ENCODE measurements at places on chromosomes 1 and 21.

DNA sequence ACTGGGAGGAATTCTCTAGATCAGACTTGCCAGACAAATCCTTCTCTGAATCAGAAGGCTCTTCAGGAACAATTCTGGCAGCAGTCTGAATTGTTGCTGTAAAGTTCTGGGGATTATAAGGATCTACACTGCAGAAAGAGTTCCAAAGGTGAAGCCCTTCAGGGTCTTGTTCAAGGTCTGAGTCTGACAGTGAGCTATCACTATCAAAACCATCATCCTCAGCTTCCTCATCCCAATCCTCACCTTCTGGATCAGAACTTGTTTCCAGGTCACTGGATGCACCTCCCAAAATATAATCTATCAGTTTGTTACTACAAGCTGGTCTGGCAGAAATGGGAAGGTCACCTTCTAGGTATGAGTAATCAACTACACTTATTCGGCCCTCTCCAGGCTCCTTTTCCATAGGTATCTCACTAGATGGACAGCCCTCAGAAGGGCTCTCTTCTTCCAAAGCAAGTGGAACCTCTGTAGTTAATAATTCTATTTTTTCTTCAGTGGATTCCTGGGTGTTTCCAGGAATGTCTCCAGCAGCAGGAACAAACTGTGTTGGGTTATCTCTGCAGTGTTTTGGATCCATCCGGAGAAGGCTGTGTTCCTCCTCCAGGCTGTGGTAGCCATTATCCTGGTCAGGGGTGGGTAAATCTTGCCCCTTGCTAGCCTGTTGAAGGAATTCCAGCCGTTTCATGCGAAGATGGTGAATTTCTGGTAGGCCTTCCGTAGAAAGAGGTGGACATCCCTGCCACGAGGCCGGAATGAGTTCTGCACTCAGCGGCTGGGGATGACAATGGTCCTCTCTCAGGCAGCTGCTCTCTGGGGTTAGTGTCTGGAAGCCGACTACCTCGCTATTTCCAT, 1.6 kb downstream of the PPP1R15B start:
- DNase-seq: no peak

GRCh38 chr1:159239551-159240220, 35.0 kb downstream of the ACKR1 start:
- DNase-seq: no peak

GRCh38 chr1:159562680-159563079, 24.9 kb upstream of the APCS start:
- no peak for DNase-seq

GRCh38 chr21:31957631-31958030, 84.8 kb downstream of the HUNK start:
- DNase-seq: no peak

DNA sequence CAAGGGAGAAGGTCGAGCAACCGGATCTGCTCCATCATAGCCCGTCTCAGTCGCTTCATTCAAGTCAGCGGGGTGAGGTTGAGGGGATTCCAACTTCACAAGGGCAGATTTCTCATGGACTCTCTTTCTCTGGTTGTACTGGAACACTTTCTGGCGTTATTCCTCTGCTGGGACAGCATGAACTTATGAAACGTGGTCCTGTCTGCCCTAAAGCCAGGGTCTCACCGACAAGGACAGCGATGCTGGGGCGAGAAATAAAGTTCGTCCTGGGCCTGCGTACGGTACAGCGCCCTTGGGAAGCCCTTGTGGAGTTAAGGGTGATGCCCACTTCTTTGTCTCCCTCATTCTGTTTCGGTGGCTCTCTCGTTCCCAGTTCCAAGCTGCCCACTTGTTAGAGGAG, 1.3 kb upstream of the FLVCR1 start:
- DNase-seq: no peak

All from right renal pelvis (tissue), 4 donors.